ENCODE measurements at places on chromosomes 2 and 18.

- peak; percentile 40 for DNase-seq
Observed at GRCh38 chr2:11477994-11478393, 12.0 kb upstream of the E2F6 start.

DNA sequence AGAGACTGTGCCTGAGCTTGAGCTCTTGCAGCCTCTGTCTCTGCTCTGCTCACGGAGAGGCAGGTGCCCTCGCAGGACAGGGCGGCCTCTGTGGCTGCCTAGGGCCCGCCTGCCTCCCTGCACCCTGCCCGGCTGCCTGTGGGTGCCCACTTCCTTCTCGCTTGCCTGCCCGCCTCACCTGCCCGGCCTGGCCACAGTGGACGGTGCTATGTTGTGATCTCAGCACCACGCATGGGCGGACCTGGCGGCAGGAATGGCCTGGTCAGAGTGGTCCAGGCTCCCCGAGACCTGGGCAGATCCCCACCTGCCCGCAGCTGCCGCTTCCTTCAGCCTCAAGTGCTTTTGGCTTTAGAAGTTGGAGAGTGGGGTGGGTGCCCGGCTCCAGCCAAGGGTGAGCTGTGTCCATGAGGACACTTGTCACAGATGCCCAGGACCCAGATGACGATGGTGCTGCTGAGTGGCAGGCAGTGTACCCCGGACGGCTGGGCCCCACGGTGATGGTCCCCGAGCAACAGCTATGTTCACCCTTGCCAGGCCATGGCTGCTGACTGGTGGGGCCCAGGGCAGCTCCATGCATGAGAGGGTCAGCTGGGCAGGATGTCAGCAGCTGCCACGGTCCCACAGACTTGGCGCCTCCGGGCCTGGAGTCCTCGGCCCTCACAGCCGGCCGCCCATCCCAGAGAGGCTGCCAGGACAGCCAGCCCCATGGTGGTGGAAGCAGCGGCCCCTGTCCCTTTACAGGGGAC lies 25.3 kb downstream of the RTP5 start:
- DNase-seq = no peak

DNA sequence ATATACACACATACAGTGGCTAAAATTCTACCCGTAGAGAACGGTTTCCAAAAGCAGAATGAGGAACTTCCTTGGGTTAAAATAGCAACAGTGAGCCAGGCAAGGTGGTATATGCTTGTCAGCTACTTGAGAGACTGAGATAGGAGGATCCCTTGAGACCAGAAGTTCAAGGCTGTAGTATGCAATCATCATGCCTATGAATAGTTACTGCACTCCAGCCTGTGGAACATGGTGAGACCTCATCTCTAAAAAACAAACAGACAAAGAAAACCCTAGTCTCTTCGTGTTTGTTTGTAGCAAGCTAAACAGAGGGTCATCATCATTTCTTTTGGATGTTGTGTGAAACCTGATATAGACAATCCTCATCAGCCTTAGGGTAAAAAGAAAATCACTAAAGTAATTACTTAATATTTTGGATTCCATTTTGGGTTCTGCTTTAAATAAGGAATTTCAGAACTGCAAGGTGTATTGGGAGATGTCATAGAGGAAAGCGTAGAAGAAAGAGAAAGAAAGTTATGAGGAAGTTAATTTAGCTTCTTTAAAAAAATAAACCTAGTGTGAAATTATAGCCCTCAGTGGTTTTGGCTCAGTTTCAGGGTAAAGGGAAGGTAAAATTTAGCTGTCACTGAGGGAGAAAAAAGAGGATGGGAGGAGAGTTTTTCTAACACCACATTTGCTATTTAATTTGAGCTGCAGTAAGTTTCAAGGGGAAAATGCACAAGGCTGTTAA lies 46.5 kb downstream of the PLEK start:
- DNase-seq = no peak

DNA sequence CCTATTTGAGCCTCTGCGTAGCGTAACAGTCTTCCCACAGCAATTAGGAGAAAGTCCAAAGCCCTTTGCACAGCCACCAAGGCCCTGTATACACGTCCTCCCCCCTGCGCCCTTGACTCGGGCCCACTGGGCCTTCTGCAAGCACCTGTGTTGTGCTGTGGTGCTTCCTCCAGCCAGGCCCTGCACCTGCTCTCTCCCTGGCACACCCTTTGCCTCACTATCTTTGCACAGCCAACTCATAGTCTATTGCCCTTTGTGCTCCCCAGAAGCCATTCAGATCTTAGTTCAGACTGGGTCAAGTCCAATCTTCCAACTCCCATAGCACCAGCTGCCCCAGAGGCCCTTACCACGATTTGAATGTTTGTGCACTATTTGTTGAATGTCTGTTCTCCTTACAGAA lies 271.6 kb upstream of the MGAT5 start:
- no peak for DNase-seq

DNA sequence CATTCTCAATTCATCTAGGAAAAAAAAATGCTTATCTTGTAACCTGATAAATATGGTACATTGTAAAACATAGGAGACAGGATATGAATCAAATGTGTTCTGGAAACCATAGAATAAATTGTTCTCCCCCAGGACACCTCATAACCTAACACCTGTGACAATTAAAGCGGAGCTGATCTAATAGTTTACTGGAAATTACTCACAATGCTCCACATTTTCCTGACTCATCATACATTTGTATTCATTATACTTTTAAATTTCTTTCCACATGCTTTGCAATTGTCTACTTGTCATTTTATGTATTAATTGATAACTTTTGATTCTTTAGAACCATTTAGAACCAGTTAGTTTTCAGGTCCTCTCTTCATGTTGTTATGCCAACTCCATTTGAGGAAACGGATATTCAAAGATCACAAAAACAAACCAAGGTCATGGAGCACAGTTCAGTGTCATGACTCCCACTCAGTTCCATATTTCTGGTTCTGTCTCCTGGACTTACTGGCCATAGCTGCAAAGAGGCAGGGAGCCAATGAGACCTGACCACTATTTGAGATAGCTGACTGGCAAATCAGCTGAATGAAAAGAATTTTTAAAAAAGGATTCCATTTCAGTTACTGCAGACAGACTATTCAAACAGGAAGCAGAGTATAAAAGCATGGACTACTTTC lies 128.5 kb downstream of the CALCRL start:
- no peak for DNase-seq

GRCh38 chr2:24613154-24613814 lies 122.2 kb downstream of the NCOA1 start:
- no peak for DNase-seq

GRCh38 chr2:216492597-216493333 lies 5.9 kb upstream of the RPL37A start:
- DNase-seq = no peak

DNA sequence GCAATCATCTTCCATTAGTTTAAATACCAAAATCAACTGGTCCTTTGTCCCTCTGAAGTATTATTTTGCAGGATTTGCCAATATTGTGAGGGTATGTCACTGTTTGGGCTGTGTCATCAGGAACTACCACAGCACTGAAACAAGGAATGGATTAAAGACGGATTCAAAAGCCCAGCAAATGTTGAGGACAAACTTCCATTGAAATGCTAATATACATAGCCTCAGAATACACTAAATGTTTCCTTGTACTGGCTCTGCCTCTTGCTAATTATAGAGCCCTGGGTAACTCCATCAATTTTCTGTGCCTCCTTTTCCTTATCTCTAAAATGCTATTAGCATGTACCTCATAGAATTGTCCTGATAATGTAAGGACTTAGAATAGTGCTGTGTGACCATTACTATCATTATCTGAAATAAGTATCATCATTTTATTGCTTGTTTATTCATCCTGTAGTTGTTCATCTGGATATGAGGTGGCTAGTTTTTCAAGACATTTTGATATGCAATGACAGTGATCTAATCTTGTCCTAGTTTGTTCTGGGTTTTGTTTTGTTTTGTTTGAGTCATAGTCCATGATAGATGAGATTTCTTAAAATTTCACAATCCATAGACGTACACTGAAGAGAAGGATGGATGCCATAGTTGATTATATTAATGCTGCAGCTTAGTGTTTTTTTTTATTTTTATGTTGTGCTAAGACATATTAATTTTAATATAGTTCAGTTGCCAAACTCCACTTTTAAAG lies 333.4 kb upstream of the KCNH7 start:
- DNase-seq = no peak

DNA sequence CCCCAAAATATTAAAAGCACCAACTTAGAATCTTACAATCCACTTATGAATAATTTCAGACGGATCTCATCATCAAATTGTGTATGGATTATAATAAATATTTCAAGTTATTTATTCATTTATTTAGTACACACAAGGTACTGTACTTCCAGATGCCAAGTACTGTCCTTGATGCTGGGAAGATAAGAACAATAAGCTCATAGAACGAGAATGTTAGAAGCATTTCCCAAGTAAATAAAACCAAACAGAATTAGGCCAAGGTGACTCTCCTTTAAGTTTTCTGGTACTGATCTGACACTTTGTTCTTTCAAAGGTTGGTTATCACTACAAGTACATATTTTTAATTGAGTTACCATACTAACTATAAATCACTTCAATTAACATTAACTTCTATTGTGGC lies 416.1 kb upstream of the ETAA1 start:
- no peak for DNase-seq

- DNase-seq = no peak
Observed at GRCh38 chr2:24125956-24126355, 2.7 kb downstream of the FAM228B start.

DNA sequence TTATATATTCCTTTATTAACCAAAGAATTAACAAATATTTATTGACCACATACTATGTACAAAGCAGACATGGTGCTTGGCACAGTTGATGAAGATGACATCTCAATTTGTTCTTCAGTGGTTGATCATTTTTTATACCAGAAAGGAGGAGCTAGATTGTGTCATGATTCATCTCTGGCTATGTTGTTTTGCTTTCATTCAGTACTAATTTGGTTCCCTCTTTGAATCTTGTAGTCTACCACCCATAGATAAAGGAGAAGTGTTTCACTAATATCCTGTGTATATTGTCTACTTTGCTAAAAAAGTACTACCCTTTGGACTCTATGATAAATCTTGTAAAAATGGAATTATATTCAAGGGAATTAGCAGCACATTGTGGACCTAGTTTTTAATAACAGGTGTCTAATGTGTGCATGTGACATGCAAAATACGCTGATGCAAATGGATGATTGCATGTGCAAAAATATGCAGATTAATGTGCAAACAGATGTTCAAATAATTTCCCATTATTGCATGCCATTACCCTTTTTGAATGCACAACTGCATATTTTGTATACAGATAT lies 313.2 kb upstream of the ZEB2 start:
- no peak for DNase-seq

DNA sequence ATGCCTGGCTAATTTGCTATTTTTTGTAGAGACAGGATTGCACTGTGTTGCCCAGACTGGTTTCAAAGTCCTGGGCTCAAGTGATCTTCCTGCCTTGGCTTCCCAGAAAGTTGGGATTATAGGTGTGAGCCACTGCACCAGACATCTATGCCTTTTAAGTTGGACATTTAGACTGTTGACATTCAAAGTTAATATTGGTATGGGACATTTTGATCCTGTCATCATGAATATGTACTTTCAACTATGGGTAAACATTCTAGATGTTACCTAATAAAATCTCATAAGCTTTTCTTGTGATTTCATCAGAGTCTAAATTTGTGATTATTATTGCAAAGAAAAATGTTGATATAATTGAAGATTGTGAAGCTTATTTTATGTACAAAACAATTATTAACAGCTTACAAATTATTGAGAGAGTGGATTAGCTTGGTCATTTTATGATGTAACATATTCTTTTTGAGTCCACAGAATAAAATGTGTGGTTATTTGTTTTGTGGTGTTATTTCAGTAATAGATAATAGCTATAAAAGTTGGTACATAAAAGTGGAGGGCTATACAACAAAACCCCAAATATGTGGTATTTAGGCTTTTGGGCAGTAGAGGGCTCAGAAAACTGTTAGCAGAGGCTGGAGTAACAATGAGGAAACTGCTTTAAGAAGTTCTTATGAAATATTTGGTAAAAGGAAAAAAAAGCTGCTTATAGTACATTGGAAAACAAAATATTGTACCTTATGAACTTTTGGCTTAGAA lies 41.4 kb downstream of the STARD6 start:
- no peak for DNase-seq

Data from retinal pigment epithelial cell (primary cell).